ENCODE measurements at places on chromosomes 1 and 21. TPM values are rescaled to one million over a fixed set of nuclear protein-coding genes. Genes with fewer than 3 reads are reported as not detected.

CD101 gene
- total RNA-seq = 5.7 TPM

CCDC17 gene
- total RNA-seq = 0.15 TPM

ATAD3C gene
- total RNA-seq = 1.2 TPM

SYT11 gene
- total RNA-seq = 2.5 TPM

SELE gene
- not detected for total RNA-seq

FCRLB gene
- total RNA-seq = 1.5 TPM

Measured in motor neuron (in vitro differentiated cells).